ENCODE measurements at places on chromosomes 11 and 22.

DNA sequence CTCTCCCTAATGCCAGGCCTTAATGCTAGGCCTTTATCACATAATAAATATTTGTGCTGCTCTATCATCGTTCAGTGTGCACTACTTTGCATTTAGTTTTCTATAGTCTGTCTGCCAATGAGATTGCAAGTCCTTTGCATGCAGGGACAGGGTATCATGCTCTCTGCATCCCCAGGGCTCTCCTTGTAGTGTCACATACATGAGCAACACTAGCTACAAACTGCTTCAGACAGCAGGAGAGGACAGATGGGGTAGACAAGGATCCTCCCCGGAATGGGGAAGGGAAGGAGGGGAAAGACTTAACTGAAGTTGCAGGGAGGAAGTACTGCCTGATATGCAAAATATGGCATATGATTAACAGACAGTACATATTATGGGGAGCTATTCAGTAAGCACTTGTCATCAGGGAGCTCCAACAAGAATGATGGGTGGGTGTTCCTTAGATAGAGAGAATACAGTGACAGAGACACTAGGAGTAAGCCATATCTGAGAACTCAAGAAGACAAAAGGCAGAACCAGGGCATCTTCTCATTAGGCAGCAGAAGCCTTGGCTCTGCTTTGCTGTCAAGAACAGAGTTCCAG lies 42.8 kb downstream of the ZNF202 start:
- no peak for DNase-seq

GRCh38 chr11:59040607-59041006 lies 45.5 kb upstream of the GLYATL1B start:
- DNase-seq = no peak

GRCh38 chr11:84673753-84674152 lies 953.4 kb downstream of the DLG2 start:
- peak; percentile 56 for DNase-seq

- no peak for DNase-seq
These were observed 806 bp upstream of the SMDT1 start for GRCh38 chr22:42078469-42079318.

GRCh38 chr11:128180441-128181087 lies 406.8 kb downstream of the ETS1 start:
- peak; percentile 98 for DNase-seq

GRCh38 chr11:61254403-61255025 lies 13.5 kb downstream of the PGA5 start:
- DNase-seq = peak; percentile 62

GRCh38 chr11:84899740-84900139 lies 727.4 kb downstream of the DLG2 start:
- DNase-seq = no peak

- DNase-seq = no peak
These were observed 1014.1 kb upstream of the RAG2 start for GRCh38 chr11:37612146-37612545.

DNA sequence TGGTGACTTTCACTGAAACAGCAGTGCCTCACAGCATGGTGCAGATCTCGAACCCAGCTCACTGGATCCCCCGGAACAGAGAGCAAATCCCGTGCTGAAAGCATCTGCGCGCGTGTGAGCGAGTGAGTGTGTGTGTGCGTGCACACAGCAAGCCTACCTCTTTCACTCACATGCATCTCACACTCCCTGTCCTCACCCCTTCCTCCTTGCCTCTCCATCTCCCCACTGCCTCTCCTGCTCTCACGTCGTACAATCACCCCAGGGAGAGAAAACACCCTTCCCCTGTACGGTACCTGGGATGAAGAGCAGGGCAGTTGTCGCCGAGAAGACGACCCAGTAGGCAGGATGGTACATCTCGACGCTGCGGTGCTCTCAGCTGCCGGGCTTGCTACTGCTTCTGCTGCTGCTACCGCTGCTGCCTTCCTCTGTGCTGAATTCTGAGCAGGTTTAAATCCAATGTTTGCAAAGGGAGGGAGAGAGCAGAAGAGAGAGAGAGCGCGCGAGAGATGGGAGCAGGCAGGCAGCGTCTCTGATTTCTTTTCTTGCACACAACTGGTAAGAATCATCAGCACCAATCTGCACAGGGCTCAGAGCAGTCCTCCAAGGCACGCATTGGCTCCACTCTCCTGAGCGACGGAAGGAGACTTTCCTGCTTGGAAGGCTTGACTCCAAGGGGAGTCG lies at the start of gene OPCML:
OPCML (minus strand) TSS at position 531 of the 681 bp plus-strand sequence.
- no peak for DNase-seq

DNA sequence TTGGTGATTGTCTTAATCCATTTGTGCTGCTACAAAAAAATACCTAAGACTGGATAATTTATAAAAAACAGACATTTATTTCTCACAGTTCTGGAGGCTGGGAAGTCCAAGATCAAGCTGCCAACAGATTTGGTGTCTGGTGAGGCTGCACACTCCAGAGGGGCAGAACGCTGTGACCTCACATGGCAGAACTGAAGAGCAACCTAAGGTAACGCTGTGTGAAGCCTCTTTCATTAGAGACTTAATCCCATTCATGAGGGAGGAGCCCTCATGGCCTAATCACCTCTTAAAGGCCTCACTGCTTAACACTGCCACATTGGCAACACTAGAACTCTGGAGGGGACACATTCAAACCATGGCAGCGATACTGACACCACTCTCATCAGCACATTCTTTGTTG lies 42.7 kb upstream of the BIRC3 start:
- DNase-seq = no peak

DNA sequence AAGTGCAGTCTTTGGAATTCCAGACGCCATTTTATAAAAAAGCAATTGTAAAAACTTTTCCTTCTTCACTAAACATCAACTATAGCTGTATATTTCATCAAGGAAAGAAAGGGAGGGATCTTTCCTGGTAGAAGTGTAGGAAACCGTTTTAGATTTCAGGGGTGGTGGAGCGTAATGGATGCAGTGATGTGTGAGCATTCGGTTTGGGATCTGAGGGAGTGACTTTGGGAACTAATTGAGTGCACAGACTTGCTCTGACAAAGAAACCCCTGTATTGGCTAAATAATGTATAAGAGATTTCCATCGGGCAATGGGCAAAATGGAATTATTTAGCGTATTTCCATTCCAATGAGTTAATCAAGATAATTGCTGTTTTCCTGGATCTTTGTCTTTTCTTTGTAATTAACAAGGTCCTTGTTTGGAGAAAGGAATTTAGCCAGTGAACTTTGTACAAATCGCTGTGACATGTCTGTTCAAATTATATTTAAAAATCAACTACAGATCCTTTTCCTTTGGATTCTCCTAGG lies 125.0 kb upstream of the NARS2 start:
- DNase-seq = no peak

GRCh38 chr11:124194293-124195188 lies 11.4 kb downstream of the OR10D3 start:
- DNase-seq = peak; percentile 60

Data from bronchial epithelial cell (primary cell).